GM12864 (cell line): ENCODE measurements at places on chromosomes 5 and 9.
A peak's percentile ranks its signal among the peaks of the same experiment; 100 is the strongest.

GRCh38 chr9:97982683-97983588 is at the start of gene ANP32B:
ANP32B (plus strand) TSS chr9:97983341; CDS start chr9:97983556, 215 bp downstream.
- DNase-seq: peak; percentile 66

- DNase-seq: no peak
Measured at GRCh38 chr5:87434461-87434860, 21.7 kb upstream of the CCNH start.

DNA sequence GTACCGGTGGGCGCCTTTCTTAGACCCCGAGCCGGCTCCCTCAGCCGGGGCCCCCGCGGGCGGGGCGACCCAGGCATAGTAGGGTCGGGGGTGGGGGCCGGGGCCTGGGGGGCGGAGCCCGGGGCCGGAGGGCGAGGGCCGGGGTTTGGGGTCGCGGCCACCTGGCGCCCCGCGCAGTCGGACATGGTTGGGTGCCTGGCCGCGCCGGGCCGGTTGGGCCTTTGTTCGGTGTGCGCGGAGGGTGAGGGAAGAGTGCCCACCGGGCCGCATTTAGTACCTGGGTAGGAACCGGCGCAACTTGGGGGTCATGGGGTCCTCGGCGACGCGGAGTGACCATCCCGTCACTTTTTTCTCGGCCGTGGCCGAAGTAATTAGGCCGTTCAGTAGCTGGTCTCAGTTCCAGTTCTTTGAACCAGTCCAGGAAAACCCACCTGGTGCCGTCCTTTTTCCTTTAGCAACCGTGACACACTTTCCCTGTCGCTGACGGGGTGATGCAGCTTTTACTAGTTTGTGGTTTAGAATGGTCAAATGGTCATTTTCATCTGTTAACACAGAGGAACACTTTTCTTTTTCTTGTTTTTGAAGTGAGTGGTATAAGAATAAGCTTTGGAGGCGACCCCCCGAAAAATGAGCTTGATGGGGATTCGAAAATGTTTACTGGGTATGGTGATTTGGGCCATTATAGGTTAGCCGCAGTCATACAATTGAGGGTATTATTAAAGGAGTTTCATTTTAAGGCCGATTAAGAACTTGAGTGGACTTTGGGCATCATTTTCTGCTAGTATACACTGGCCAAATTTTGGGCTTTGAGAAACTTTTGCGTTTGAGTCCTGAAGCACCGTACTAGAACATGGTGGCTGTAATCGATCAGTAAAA is 589 bp downstream of the CKS2 start:
- no peak for DNase-seq

- DNase-seq: no peak
Measured at GRCh38 chr9:95762322-95762721, 113.2 kb upstream of the ERCC6L2 start.

- no peak for DNase-seq
Measured at GRCh38 chr9:9919174-9919775, 693.5 kb downstream of the PTPRD start.

DNA sequence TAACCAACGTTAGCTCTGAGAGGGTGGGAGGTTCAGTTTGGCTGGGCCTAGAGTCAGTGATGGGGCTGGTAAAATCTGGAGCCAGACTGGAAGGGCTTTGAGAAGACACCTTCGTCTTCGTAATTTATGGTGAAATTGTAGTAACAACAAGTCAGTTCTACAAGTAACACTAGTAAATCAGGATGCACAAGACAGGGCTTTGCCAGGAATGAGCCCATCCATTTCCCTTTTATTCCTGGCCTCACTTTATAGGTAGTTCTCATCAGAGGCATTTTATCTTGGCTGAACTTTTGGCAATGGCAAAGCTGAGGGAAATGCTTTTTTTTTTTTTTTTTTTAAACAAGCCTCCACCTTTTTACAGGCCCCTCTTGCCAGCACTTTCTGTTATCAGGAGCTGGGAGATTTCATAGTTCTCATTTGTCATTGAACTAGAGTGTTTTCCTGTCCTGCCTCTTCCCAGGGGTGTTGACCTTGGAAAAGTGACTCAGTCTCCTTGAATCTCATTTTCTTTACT is 110.5 kb upstream of the KLF4 start:
- DNase-seq: no peak

DNA sequence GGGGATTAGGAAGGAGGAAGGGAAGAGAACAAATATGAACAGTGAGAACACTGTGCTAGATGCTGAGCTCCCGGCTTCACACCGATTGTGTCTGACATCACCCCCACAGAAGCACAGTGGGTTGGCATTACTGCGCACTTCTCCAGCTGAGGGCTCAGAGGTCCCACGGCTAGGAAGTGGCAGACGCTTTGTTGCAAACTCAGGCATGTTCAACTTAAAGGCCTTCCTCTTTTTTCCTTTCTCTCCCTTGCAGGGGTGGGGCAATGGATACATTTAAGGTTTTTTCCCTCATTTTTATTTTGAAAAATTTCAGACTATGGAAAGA is 15.5 kb upstream of the SHB start:
- no peak for DNase-seq

GRCh38 chr9:77816641-77817341 is 168.7 kb upstream of the GNA14 start:
- DNase-seq: no peak

- no peak for DNase-seq
Measured at GRCh38 chr9:109925799-109926198, 145.8 kb downstream of the PALM2AKAP2 start.

- DNase-seq: no peak
Measured at GRCh38 chr9:19493876-19494275, 85.1 kb downstream of the ACER2 start.

- DNase-seq: no peak
Measured at GRCh38 chr9:128048663-128049062, 18.5 kb downstream of the NAIF1 start.

DNA sequence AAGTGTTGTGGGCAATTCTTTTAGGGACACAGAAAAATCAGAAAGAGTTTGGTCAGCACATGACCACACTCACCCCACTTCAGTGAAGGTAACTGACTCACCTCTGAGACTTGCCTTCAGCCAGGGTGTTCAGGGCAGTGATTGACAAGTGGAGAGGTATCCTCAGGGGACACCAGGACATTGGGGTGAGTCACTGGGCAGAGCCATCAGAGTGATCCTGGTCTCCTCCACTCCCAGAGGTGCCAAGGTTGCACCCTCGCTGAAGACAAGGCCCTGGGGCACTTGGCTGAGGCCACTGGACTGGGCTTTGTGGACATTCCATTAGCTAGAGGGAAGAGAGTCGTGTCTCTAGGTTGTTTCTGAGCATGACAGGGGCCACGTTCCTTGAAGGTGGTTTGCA is 113.4 kb downstream of the GADD45G start:
- DNase-seq: no peak

DNA sequence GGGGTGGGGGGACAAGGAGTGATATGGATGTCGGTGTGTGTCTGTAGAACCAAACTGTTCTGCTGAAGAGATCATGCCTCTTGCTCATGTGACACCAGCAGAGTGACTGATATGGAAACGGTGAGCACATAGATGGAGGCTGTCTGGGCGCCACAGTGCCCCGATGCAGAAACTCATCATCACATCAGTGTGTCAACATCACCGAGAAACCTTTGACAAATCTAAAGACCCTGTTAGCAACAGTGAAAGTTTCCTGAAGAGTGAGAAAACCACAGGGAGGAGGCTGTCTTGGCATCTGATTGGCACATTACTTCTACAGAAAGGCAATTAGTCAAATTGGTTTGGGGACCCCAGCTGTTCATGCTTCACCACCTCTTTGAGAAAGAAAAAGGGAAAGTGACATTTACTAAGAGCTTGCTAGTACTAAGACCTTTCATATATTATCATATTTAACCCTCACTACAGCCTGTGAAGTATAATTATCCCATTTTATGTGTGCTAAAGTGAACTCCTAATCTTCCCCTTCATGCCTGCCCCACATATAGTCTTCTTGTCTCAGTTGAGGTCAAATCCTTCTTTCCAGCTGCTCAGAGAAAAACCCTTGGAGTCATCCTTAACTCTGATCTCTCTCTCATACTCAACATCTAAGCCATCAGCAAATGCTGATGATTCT is 25.6 kb downstream of the CSF2 start:
- DNase-seq: no peak

GRCh38 chr5:178392386-178392785 is 159.8 kb upstream of the PHYKPL start:
- no peak for DNase-seq

- no peak for DNase-seq
Measured at GRCh38 chr9:133437753-133438531, 15.8 kb downstream of the ADAMTS13 start.

- no peak for DNase-seq
Measured at GRCh38 chr9:34086864-34087263, 38.2 kb upstream of the UBAP2 start.

DNA sequence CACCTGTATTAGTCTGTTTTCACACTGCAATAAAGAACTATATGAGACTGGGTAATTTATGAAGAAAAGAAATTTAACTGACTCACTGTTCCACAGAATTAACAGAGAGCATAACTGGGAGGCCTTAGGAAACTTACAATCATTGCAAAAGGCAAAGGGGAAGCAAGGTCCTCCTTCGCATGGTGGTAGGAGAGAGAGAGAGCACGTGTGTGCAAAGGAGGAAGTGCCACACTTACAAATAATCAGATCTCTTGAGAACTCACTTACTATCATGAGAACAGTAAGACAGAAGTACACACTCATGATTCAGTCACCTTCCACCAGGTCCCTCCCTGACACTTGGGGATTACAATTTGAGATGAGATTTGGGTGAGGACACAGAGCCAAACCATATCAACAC is 258.7 kb downstream of the TRIM32 start:
- no peak for DNase-seq

DNA sequence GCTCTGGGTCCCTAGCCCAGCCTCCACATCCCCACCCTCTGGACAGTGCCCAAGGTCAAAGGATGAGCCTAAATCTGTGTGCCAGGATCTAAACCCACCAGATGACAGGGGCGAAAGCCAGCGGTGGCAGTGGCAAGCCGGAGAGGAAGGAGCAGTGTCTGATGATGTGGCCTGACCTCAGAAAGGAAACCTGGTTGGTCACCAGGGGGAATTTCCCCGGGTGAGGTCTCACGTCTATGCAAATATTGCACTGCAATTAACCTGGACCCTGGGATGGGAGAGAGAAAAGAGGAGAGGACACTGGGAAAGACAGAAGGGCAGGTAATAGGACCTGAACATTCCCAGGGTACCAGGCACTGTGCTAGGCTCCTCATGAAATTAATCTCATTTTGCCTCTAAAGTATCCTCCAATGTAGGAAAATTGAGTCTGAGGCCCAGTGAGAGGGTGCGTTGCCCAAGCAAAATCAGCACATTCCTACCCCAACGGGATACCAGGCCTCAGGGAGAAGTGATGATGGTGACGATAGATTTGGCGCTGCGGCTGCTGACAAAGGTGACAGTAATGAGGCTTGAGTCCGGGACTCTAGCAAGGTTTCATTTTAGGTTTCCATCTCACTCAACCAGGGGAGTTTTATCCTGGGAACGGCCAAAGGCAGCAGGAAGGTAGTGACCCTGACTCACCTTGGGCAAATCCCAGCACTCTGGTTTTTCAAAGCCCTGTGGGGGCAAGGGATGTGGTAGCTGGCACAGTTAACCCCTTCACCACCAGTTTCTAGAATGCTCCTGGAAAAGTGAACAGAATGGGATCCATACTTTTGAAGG is 13.4 kb upstream of the TNIP1 start:
- no peak for DNase-seq

DNA sequence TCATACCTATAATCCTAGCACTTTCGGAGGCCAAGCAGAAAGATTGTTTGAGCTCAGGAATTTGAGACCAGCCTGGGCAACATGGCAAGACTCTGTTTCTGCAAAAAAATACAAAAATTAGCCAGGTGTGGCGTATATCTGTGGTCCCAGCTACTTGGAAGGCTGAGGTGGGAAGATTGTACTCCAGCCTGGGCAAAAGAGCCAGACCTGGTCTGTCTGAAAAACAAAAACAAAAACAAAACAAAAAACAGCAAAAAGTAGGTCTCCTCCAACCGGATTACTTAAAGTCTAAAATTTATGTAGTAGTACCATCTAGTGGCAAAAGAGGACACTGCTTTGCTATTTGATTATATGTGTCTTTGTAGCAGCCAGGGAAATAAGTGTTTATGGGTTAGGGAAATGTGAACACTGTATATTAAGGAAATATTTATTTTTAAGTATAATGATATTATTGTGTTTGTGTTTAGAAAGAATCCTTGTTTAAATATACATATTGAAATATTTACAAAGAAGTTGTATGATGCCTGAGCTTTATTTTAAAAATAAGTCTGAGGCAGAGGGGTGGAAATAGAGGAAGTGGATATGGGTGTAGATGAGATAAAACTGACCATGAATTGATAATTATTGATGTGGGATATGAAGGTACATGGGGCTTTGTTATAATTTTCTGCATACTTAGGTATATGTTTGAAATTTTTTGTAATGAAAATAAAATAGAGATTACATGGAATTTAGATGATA is 20.0 kb downstream of the APC start:
- DNase-seq: peak; percentile 44

- DNase-seq: no peak
Measured at GRCh38 chr5:127216898-127217675, 73.5 kb upstream of the MEGF10 start.

- peak; percentile 16 for DNase-seq
Measured at GRCh38 chr5:116137544-116138378, 52.9 kb downstream of the COMMD10 start.

DNA sequence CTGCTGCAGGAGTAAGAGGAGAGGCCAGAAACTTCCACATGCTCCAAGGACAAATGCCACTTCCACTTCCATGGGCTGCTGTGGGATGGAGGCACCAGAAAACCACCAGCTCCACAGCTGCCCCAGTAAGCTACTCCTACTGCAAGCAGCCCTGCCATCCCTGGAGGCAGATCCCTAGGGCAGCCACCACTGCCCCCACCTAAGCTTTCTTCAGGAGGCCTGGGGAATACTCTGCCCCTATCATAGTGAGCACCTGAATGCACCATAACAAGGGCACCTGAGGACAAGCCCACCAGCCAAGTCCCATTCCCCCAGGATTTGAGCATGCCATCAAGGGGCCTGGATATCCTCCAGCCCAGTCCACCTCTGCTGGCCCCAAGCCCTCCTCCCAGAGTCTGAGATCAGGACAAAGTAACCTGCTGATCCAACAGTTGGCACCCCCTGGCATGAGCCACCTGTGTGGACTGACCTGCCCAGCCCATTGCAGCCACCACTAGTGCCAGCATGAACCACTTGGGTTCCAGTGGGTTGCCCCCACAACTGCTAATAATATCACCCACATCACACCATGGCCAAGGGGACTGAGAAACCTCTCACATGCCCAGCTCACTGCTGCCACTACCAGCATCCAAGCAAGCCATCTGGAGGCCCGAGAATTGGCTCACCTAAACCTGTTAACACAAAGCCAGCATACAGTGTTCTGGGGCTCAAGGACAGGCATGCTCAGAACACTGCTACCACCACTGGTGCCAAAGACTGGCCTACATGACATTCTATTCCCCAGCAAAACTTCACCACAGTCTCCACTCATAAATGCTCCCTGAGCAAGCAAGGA is 480.1 kb downstream of the CDH12 start:
- DNase-seq: no peak

GRCh38 chr9:108634672-108635462 is 220.9 kb downstream of the ACTL7B start:
- DNase-seq: no peak

DNA sequence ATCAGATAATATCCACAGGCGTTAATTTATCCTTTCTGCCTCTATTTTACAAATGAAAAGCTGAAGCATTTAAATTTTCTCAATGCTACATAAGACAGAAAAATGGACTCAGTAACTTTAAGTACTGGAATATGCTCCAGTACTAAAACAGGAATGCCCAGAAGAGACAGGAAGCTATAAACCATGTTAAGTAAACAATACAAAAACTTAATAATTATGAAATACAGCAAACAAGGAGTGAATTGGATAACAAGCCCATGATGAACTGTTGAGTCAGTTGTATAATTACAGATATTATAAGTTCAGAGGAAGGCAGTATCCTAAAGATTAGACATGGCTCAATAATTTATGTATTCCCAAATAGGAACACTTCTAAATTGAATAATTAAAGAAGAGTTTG is 148.5 kb downstream of the CHSY3 start:
- DNase-seq: no peak
